OCI-M1 (cell line): ENCODE measurements at places on chromosomes 6 and 20.

DNA sequence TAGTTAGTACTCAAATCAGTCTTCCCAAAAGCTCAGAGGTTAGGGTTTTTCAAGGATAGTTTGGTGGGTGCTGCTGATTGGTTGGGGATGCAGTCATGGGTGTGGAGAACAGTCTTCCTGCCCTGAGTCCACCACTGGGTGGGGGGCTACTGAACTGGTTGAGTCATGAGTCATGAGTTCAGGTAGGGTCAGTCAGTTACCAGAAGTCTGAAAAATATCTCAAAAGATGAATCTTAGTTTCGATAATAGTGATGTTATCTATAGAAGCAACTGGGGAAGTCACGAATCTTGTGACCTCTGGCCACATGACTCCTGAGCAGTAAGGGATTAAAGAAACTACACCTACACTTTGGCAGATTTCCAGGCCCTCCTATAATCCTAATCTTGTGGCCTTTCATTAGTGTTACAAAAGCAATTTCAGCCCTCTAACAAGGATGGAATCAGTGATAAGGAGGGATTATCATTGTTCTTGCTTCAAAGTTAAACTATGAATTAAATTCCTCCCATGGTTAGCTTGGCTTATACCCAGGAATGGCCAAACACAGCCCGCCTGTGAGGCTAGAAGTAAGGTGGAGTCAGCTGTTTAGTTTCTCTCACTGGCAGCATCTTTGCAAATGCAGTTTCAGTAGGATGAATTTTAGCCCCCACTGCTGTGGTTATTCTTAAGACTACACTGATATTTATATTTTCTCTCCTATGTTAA, 33.3 kb upstream of the NKAIN2 start:
- DNase-seq = no peak

- no peak for DNase-seq
Observed at GRCh38 chr6:73028124-73028766, 197.1 kb downstream of the KHDC1L start.

GRCh38 chr20:34876406-34877282, at the start of gene ACSS2:
Gene ACSS2 (plus strand): TSS chr20:34876612. CDS start chr20:34876646, 34 bp downstream.
- DNase-seq = no peak

- DNase-seq = peak; percentile 92
Observed at GRCh38 chr6:116511424-116512110, at the start of gene CALHM5. Gene CALHM5 (plus strand): TSS chr6:116511639. CDS start chr6:116511697, 58 bp downstream.

DNA sequence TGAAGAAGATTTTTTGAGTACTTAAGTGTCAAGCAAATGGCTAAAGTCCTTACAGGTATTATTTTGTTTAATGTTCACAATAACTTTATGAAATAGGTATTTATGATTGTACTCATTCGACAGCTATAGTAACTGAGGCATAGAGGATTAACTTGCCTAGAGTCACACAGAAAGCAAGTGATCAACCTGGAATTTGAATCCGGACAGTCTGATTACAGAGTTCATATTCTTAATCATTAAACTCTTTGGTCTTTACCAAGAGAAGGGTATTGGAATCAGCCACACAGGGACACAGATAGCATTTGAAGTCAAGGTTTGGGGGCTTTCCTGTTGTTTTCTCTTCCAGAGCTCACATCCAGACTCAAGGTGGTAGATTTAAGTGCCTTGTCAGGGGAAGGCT, 69.7 kb downstream of the ISM1 start:
- no peak for DNase-seq

GRCh38 chr20:37596890-37597536, 69.3 kb upstream of the BLCAP start:
- DNase-seq = no peak

- no peak for DNase-seq
Observed at GRCh38 chr6:109944448-109944847, 33.7 kb upstream of the GPR6 start.

DNA sequence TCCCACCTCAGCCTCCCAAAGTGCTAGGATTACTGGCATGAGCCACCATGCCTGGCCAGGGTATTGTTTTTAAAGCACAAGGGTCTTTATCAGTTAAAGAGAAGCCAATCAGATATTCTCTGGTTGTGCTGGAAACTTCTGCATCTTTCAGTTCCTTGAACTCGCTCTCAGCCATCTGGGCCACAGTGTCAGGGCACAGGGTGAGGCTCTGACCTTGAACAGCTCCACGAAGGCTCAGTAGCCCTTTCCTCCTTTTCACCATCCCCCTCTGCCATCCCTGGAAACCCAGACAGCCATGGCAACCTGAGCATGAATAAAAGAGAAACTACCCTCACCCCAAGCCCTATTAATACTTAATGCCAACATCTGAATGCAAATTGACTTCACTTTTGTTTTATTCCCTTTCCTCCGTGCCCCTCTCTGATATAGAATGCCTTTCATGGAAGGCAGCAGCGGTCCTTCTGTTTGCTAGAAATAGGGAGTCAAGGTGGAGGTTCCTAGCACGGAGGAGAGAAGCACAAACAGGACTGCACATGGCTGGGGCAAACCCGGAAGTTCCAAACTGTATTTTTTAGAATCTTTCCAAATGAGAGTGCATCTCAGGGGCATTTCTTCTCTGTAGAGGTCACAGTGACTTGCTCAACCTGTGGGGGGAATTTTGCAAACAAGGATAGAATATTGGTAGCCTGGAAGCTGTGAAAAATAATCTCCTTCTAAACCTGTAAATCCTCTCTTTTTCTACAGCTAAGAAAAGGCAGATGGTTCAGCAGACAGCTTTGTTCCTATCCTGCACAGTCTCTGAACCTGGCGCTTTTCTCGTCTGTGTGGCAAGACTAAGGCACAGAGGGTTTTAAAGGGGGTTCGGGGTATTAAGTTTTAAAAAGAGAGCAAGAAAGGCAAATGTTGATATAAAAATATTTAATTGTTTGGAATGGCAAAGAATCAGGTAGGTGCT, 176.4 kb upstream of the RREB1 start:
- DNase-seq = no peak

DNA sequence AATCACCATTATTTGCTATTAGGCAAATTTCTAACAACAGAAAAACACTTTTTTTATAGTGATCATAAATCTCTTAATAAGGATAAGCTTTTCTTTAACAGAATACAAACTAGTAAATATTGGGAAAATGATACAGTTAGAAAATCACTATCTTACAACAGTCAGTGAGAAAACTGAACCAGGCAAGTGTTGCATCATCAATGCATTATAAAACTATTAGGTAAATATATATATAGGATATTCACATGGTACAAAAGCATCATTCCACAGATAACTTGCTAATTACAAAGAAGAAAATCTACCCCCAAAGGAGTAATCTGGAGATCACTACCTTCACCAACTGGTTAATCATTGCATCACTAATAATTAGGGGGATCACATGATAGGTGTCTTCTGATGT, 652.1 kb downstream of the HACE1 start:
- no peak for DNase-seq

DNA sequence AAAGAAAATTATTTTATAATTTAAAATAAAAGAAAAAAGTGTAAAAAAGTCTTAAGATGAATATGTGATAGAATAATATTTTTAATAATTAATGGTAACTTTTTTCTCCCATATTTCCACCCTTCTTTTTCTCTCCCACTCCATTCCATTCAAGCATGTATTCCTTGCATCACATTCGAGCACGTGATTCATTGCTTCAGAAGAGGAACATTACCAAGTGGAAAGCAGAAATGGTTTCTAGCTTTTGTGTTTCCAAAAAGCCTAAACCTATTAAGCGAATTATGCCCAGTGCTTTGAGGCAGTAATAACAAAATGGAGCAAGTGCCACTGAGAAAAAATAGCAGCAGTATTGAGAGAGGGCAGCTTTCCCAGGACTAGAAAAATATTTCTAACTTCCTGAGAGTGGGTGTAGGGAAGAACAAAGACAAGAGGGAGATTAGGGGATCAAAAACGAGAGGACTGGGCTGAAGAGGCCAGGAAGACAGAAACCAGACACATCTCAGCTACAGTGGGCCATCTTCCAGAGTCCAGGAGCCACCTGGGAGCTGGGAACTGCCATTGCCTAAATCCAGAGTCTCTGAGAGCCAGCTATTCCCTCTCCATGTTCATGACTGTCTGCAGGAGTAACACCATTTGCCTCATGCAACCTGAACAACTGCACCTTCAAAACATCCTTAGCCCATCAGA, 15.0 kb upstream of the AKIRIN2 start:
- no peak for DNase-seq

DNA sequence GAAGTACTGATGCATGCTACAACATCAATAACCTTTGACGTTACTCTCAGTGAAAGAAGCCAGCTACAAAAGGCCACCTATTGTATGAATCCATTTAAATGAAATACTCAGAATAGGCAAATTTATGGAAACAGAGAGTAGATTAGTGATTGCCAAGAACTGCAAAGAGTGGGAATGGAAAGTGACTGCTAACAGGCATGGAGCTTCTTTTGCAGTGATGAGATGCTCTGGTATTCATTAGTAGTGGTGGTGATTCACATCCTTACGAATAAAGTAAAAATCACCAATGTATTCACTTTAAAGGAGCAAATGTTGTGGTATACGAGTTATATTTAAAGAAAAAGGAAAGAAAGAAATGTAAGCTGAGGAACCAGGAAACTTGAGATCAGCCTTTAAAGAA, 126.8 kb upstream of the SAMD5 start:
- DNase-seq = no peak

DNA sequence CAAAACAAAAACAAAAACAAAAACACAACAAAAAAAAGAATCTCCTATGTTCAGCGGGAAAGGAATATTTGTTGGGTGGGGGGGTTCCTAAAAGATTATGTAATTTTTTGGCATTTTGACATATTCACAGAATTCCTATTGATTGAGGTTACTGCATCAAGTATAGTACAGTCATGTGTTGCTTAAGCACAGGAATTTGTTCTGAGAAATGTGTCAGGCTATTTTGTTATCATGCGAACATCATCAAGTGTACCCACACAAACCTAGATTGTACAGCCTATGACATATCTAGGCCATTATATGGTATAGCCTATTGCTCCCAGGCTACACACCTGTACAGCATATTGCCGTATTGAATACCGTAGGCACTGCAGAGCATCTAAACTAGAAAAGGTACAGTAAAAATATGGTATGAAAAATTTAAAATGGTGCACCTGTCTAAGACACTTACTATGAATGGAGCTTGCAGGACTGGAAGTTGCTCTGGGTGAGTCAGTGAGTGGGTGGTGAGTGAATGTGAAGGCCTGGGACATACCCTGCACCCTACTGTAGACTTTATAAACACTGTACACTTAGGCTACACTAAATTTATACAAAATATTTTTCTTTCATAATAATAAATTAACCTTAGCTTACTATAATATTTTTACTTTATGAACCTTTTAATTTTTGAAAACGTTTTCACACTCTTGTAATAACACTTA, 110.6 kb downstream of the CDKAL1 start:
- DNase-seq = no peak

- peak; percentile 54 for DNase-seq
Observed at GRCh38 chr6:157982563-157983405, 1.1 kb downstream of the SYNJ2 start.

DNA sequence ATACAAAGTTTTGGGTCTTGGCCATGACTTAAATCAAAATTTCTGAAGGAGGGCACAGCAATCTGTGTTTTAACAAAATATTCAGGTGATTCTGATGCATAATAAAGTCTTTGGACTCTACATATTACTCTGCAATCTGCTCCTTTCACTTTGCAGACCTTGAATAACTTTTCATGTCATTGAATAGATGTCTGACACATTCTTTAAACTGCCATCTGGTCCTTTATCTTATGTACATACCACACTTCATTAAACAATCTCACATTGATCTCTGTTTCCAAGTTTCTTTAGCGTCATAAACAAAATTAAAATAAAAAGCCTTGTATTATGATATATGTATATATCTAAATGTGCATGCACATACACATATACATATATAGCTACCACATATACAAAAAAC, 831.2 kb downstream of the MAFB start:
- DNase-seq = no peak

GRCh38 chr6:134081506-134081905, 29.1 kb upstream of the SLC2A12 start:
- DNase-seq = no peak

DNA sequence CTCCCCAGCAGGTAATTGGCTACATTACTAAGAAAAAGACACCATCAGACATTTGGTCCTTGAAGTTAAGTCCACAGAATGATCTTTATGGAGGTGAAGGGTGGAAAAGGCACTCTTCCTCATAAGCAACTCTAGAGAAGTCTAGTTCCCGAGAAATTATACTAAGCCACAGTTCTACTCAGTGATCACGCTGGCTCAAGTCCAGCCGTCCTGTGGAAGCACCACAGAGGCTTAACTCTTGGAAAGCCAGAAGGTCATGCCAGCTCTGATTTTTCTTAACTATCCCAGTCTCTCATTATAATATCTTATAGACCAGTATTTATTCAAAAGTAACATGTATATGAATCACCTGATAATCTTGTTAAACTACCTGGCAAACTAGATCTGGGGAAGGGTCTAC, 258.5 kb downstream of the EYA4 start:
- no peak for DNase-seq

DNA sequence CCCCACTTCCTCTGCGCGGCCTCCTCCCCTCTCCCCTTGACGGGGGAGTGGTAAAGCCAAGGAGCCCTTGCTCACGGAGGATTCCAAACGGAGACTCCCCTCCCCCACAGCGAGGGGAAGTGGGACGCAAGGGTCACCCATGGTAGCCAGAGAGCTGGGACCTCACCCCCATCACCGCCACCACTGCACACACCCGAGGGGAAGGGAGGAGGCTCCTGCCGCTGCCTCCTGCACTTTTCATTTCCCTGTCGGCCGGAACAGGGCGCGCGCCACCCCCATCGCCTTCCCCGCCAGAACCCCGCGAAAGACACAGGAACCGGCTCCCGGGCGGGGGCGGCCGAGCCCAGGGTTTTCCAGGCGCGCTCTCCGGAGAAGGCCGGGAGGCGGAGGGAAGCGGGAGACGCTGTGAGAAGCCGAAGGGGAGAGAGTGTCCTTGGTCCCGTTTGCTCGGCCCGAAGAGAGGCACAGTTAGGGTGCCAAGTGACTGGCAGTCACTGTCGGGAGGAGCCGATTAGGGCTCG, 789 bp downstream of the CCND3 start:
- peak; percentile 81 for DNase-seq

GRCh38 chr6:111757342-111757741, 115.9 kb downstream of the FYN start:
- no peak for DNase-seq

GRCh38 chr6:1470040-1470439, 80.7 kb downstream of the FOXF2 start:
- no peak for DNase-seq
